ENCODE measurements at places on chromosomes 12 and 14. TPM values are rescaled to one million over a fixed set of nuclear protein-coding genes. Genes with fewer than 3 reads are reported as not detected.
A peak's percentile ranks its signal among the peaks of the same experiment; 100 is the strongest.

DNA sequence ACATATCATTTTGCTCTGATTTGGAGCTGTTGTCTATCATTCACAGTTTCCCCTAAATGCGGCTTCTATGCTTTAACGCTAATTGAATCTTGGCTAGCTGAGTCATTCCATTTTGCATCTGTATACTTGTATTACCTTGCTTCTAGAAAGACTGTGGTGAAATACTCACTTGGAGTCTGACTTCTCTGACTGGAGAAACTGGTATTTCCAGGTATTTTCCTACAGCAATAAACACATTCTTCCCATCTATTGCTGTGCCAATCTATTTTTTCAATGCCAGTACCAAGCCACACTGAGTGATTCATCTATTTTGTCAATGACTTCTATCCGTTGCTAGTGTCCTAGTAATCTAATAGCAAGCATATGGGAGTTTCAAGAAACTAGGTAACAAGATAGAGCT, 76.0 kb upstream of the ST8SIA1 start:
- no peaks in the 10 kb centered on the region for H3K36me3 ChIP-seq
- 0 out of 2 replicates have a peak, but pooled peaks cover 7% of the 10 kb centered on the region for H3K27me3 ChIP-seq
- no peak overlapping the region for H3K4me3 ChIP-seq
- DNase-seq: no peak
- H3K4me1 ChIP-seq: no peaks in the 10 kb centered on the region

- H3K27me3 ChIP-seq: no peaks in the 10 kb centered on the region
- H3K36me3 ChIP-seq: peaks cover 10% of the 10 kb centered on the region
- H3K4me3 ChIP-seq: peak within 1 kb of the TSS; percentile 96
- peaks cover 13% of the 10 kb centered on the region for H3K4me1 ChIP-seq
These were observed at the start of gene NCOR2 for GRCh38 chr12:124566997-124567672. TSS of gene NCOR2 (minus strand) at chr12:124567612. CDS start at chr12:124495251, 72,361 bp downstream.

DNA sequence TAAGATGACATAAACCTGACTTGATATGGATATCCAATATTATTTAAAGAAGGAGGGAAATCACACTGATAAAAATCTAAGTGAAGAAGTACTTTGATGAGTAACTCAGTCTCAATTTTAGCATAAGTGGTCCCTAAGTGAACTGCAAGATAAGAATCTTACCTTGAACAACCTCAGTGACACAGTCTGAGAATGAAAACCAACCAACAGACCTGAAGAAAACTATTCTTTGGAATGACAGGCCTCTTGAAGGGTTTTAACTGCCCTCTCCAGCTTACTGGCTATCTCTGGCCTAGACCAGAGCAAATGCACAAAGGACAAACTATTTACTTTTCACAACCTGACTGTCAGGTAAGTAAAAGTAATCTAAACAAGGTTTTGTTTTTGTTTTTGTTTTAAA, 44.7 kb downstream of the CPM start:
- H3K27ac ChIP-seq: no peak overlapping the region
- no peaks in the 10 kb centered on the region for H3K4me1 ChIP-seq
- H3K27me3 ChIP-seq: peaks cover 26% of the 10 kb centered on the region
- no peak overlapping the region for H3K4me3 ChIP-seq

- peaks cover 85% of the 10 kb centered on the region for H3K36me3 ChIP-seq
- no peaks in the 10 kb centered on the region for H3K4me1 ChIP-seq
- no peak overlapping the region for H3K27ac ChIP-seq
- H3K4me3 ChIP-seq: no peak overlapping the region
- H3K27me3 ChIP-seq: no peaks in the 10 kb centered on the region
These were observed 6.6 kb upstream of the NOP2 start for GRCh38 chr12:6574576-6575295.

- H3K36me3 ChIP-seq: no peaks in the 10 kb centered on the region
- no peak overlapping the region for H3K27ac ChIP-seq
- H3K4me1 ChIP-seq: no peaks in the 10 kb centered on the region
- no peaks in the 10 kb centered on the region for H3K27me3 ChIP-seq
These were observed 22.7 kb upstream of the LTA4H start for GRCh38 chr12:96057986-96058553.

Gene USP44
- 2.1 TPM for total RNA-seq

Gene RNASE7
- not detected for total RNA-seq

Measured in K562 (cell line).